ENCODE measurements at places on chromosomes 3 and 15. TPM values are rescaled to one million over a fixed set of nuclear protein-coding genes. Genes with fewer than 3 reads are reported as not detected.

The NPHP3 gene
- 20.5 TPM for total RNA-seq

The HRG gene
- not detected for total RNA-seq

The CCDC54 gene
- total RNA-seq: not detected

The UNC13C gene
- total RNA-seq: 1.1 TPM

The RETNLB gene
- not detected for total RNA-seq

The LRRC49 gene
- total RNA-seq: 4.9 TPM

The GOLGA8G gene
- total RNA-seq: not detected

The CLDN1 gene
- 13.1 TPM for total RNA-seq

The ZPLD1 gene
- not detected for total RNA-seq

The ZNF620 gene
- total RNA-seq: 1.1 TPM

The ACKR2 gene
- 0.41 TPM for total RNA-seq

The NR1I2 gene
- not detected for total RNA-seq

The WDR93 gene
- not detected for total RNA-seq

The GPR156 gene
- total RNA-seq: 1.3 TPM

The PLCL2 gene
- total RNA-seq: 0.85 TPM

The CCR3 gene
- not detected for total RNA-seq

The GPR27 gene
- 5.5 TPM for total RNA-seq

The CLRN1 gene
- total RNA-seq: not detected

The ARGFX gene
- not detected for total RNA-seq

The VWA5B2 gene
- not detected for total RNA-seq

The A4GNT gene
- not detected for total RNA-seq

The ANKRD63 gene
- not detected for total RNA-seq

The NUDT16 gene
- total RNA-seq: 11.5 TPM

The TTLL13 gene
- total RNA-seq: not detected

The INTS14 gene
- 33.0 TPM for total RNA-seq

The DCBLD2 gene
- 51.8 TPM for total RNA-seq

The C3orf85 gene
- total RNA-seq: not detected

The CNTN4 gene
- total RNA-seq: 0.52 TPM

The SCN11A gene
- total RNA-seq: not detected

The SLC22A14 gene
- total RNA-seq: 0.62 TPM

The AGTR1 gene
- 2.2 TPM for total RNA-seq
